ENCODE measurements at places on chromosomes 1 and 21.

DNA sequence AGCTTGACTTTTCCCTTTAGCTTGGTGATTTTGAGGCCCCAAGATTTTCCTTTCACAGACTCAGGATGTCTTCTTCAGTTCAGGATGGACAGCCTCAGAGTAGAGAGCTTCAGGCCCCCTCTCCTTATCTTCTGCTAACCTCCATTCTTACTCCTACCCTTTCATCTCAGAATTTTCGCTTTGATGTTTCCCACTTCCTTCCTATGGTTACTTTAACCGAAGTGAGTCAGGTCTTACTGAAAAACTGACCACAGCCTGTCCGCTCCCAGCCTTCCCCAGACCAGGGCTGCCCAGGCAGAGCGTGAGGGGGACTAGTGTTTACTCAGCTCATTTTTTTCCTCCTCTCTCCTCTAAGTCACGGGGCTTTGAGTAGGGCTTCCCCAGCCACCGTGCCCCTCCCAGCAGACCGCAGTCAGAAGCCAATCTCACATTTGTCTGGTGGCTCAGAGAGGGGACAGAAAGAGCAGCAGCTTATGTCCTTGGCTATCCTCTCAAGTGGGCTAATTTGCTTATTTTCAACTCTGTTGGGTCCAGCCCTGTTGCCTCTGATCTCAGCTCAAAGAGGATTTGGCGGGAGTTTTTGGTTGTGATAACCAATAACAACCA is 4.2 kb upstream of the IL19 start:
- no peak for DNase-seq

- peak; percentile 71 for DNase-seq
Observed at GRCh38 chr21:44845418-44846223, 27.8 kb upstream of the SUMO3 start.

- DNase-seq: peak; percentile 53
Observed at GRCh38 chr1:223712850-223713474, 623 bp downstream of the CAPN2 start.

GRCh38 chr21:15210235-15210678 is 145.5 kb upstream of the NRIP1 start:
- DNase-seq: no peak

GRCh38 chr1:201937624-201938213 is 8.6 kb downstream of the LMOD1 start:
- no peak for DNase-seq

DNA sequence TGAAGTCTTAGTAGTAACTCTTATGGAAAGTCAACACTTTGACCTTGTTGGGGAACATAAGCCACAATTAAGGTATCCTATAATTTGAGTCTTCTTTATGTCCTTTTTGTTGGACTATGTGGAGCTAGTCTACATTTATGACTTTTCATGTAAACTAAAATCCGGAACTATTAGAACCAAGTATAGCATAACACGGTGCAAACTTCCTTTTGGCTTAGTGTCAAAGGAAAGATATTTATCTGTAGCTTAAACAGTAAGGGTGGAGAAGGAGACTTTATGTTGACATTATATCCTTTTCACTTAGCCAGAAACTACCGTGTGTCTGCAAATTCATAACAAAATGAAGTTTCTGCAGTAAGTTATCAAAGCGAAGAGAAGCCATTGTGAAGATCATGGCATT is 7.3 kb downstream of the UAP1 start:
- DNase-seq: no peak

GRCh38 chr1:190904091-190904695 is 426.5 kb upstream of the BRINP3 start:
- no peak for DNase-seq

- no peak for DNase-seq
Observed at GRCh38 chr1:166952002-166952746, 23.2 kb downstream of the ILDR2 start.

DNA sequence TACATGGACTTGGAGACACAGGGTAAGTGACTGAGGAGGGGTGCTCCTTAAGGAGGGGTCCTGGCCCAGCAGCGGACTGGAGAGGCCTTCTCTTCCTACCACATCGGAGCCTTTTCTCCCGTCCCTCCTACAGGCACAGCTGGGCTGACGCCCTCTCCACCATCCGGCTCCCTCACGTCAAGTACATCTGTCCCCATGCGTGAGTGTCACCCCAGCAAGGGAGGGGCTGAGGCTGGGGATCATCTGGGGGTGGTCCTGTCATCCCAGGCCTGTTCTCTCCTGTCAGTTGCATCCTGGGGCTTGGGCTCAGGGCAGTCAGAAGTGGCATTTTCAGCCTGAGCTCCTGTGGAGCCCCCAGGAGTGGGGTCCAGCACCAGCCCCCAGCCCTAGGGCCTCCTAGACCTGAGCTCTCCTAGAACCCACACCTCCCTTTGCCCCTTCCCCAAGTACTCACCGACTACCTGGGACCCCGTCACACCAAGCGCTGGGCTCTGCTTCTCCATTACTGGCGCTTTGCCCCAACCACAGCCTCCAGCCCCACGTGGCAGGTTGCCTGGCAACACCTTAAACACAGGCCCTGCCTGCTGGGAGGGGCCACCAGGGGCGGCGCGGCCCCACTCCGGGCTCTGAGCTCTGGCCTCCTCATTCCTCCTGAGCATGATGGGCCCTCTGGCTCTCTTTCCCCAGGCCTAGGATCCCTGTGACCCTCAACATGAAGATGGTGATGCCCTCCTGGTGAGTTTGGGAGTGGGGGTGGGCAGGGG is 2.3 kb downstream of the LYPLA2 start:
- DNase-seq: peak; percentile 73

DNA sequence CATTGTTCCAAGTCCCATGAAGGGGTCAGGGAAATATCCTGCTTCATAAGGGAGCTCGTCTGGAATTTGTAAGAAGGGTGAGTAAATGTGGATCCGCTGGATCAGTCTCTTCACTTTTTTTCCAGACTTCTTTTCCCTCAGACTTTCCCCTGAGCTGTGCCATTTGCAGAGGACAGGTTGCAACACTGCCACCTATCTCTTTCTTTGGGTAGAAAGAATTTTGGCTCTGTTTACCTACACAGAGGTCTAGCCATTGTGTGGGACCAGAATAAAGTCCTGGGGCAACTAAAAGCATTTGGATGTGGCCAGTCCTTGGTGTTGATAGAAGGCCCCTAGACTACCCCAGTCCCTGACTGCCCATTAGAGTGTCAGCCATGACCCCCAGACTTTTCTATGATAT is 1146.7 kb upstream of the PRMT6 start:
- peak; percentile 11 for DNase-seq

DNA sequence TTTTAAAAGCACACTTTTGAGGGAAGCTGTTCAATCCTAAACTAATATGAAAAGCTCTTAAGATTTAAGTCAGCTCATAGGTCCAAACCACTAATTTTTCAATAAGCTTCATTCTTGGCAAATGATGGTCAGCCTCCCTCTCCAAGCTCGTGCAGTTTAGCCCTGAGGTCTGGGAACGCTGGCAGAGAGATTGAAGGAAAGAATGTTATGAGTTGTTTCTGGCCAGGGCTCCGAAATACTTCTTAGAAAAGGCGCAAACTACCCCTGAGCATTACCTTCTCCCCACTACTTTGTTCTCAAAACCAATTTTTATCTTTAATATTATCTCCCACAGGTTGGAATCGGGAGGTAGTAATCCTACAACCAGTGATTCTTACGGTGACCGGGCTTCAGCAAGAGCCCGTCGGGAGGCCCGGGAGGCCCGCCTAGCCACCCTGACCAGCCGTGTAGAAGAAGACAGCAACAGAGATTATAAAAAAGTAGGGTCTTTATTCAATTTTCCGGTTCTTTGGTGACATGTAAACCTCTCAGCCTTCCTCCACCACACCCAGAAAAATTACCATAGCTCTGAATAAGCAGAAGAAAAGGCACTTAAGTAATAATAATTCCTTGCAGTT is 147.7 kb downstream of the SYT2 start:
- DNase-seq: no peak

DNA sequence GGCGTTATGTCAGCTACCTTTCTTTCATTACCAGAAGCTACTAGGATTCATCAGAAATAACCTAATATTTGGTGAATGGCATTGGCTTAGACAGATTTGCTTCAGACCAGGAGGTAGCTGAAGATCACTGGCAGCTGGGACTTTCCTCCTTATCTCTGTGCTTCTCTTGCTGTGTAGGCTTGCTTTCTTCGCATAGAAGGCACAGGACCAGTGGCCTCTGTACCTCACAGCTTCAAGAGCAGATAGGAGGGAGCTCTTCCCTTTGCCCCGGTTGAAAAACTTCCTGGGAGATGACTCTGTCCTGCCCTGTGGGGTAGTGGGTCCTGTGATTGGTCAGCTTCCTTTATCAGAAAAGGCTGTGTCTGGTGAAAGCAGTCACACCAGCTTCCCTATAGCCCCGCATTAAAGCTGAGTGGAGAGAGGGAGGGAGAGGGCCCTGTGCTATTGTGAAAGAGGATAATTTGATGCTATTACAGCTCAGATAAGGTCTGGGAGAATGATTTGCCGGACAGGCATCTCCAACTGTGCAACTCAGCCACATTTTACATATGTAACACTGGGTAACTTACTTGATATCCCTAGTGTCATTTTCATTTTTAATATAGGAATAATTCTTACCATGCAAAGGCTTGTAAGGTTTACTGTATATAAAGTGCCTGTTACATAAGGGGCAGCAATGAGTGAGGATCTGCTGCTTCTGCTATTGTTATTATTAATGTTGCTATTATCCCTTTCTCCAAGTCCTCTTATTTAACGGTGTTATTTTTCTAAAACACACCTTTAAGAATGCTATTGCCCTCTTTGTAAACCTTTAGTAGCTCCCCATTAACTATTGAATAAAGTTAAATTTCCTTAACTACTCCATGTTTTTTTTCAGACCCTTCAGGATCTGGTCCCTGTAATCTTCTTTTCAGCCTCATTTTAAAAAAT is 31.6 kb downstream of the OSBPL9 start:
- peak; percentile 74 for DNase-seq

DNA sequence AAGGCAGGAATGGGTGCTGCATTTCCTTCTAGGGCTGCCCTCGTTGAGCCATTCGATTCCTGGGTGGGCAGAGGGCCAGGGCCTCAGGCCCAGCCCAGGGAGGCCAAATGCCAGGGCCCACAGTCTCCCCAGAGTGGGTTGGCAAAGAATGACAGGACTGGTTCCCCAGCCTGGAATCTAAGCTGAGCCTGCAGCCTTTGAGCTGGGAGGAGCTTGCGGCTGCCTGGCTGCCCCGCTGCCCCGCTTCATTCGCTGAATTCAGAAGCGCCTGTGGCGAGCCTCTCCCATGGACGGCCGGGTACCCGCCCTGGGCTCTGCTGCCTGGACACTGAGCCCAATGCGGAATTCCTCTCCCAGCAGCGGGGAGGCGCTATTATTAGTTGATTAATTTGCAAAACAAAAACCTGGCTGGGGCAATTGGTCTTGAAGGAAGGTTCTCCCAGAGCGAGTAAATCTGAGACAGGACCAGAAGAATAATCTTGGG is 32.3 kb upstream of the TARDBP start:
- no peak for DNase-seq

- peak; percentile 76 for DNase-seq
Observed at GRCh38 chr1:223700942-223701637, 11.2 kb upstream of the CAPN2 start.

DNA sequence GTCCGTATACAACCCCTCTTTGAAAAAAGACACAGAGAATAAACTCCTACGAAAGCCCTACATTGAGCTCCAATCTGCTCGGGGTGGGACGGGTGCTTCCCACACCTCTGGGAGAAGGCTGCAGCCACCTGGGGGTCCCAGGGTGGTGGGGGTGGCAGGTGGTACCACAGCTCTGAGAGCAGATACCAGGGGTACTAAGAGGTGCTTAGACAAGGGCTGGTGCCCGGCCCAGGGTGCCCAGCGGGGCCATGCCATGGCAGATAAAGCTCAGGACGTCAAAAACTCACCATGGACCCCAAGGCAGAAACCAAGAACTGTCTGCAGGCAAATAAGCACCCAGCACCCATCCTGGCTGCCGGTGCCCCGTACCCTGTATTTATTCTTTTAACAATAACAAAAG is 75.1 kb downstream of the SPSB1 start:
- no peak for DNase-seq

DNA sequence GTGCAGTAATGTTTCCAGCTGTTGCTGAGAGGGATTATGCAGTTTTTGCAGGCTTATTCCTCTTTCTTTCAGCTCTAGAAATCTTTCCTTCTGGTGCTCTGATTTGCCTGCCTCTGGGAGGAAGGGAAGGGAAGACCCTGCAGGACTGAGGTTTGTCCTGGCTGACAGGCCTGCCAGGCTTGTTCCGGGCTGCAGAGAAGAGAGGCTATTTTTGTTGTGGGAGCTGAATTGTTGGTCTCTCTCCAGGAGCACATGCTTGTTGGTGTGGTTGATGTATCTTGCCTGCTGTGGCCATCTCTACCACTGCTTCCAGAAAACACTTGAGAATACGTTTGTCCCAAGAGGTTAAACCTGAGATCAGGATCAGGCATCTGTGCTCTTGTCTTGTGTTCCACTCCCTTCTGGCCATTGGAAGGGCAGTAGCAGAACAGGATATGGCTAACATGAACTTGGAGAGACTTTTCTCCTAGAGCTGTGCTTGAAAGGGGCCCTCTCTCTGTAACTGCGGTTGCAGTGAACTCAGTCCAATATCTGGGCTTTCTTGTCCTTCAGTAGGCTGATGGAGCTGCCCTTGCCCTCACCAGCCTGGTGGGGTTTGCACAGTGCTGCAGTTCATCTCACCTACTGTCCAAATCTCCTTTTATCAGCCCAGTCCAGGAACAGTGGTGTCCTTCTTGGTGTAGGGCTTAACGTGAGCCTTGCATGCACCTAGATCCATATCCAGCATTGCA is 21.5 kb upstream of the SLC25A34 start:
- DNase-seq: no peak

GRCh38 chr21:36709030-36709867 is 10.3 kb downstream of the SIM2 start:
- DNase-seq: no peak

- peak; percentile 18 for DNase-seq
Observed at GRCh38 chr21:23729331-23729730, 1878.0 kb downstream of the MRPL39 start.

DNA sequence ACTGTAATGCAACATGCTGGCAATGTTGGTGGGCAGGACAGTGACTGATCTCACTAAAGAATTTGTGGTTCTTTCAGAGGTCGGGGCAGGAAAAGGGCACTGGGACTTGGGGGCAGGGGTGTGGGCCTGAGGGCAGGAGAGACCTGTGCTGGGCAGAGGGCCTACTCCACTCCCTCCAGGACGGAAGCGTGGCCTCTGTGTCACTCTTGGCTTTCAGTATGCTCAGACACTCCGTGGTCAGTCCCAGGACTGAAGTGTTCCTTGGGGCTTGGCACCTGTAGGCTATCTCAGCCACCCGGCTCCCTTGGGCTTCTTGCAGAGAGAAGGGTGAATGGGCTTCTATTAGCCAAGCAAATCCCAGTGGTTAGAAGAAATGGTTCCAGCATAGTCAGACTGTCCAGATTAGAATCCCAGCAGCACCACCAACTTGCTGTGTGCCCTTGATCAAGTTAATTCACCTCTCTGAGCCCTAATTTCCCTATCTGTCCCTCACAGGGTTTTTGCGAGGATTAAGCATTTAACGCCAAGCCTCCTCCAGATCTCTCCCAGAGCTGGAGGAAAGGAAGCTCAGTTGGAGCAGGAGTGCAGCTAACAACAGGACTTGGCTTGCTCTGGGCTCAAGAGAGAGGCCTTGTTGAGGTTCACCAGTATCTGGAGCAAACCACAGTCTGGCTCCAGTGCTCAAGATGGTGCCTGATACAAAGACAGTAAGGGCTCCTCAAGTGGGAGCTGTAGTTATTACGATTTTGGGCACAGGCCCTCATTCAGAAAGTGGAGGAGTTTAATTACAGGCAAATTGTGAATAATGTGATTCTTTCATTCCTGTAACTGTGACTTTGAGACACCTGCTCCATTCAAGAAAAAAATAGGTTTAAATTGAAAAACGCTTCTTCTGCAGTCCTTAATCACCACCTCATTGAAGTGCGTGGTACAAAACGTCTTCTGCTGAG is 57.7 kb upstream of the LRP8 start:
- no peak for DNase-seq

Data from A673 (cell line).